ENCODE measurements at places on chromosomes 4 and X. TPM values are rescaled to one million over a fixed set of nuclear protein-coding genes. Genes with fewer than 3 reads are reported as not detected.

GRCh38 chr4:61473306-61473705, 273.2 kb downstream of the ADGRL3 start:
- DNase-seq = no peak

- DNase-seq = no peak
These were observed 2.7 kb downstream of the LRBA start for GRCh38 chr4:151012376-151012775.

- DNase-seq = no peak
These were observed 87.1 kb upstream of the INPP4B start for GRCh38 chr4:142933207-142933606.

GRCh38 chr4:37748485-37748884, 62.3 kb upstream of the RELL1 start:
- no peak for DNase-seq

- DNase-seq = no peak
These were observed 136.3 kb downstream of the AFAP1 start for GRCh38 chr4:7803371-7803770.

DNA sequence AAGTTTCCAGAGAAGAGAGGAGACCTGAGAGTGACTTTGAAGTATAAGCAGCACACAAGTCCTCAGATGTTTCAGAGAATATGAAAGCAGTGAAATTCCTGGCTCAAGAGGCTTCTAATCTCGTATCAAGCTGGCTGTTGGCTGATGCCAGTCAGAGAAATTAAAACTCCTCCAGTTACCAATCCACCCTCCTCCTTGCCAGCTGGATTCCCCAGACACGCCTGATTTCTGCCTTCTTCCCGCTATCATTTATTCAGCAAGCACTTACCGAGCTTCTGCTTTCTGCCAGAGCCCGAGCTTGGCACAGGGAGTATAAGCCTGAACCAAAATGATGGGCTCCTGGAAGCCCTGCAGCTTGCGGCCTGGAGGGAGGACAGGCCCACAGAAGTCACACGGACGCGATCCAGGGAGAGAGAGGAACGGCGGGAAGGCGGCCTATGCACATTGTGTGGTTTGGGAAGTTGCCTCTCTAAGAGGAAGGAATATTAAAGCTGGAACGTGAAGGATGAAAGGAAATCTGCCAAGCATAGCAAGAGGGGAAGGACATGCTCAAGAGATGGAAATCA, 102.4 kb upstream of the TBL1X start:
- DNase-seq = no peak

GRCh38 chr4:38153387-38153760, 193.2 kb downstream of the PTTG2 start:
- DNase-seq = no peak

DNA sequence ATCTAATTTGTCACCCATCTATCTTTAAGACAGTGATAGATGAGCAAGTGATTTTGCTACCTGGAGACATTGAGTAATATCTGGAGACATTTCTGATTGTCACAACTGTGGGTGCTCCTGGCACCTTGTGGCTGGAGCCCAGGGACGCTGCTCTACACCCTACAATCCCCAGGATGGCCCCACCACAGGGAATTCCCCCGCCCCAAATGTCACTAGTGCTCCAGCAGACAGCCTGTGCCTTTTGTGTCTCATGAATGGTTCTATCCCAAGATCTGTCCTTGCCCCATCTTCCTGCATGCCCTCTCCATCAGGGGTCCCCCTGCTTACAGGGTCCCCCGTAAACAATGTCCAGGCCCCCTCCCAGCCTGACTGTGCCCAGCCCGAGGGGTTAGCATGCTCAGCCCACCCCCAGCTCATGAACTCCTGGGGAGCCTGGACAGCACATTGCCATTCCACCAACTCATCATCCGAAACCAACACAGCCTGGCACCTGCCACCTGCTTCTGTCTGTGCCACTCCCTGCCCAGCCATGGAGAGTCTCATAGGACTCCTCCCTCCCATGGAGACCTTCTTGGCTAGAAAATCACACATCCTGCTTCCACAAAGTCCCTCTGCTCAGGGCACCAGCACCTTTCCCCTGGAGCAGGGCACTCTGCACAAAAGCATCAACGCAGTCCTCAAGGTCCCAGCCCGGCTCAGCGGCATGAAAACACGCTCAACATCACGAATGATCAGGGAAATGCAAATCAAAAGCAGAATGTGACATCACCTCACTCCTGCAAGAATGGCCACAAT, 5.7 kb downstream of the P2RY8 start:
- DNase-seq = no peak

DNA sequence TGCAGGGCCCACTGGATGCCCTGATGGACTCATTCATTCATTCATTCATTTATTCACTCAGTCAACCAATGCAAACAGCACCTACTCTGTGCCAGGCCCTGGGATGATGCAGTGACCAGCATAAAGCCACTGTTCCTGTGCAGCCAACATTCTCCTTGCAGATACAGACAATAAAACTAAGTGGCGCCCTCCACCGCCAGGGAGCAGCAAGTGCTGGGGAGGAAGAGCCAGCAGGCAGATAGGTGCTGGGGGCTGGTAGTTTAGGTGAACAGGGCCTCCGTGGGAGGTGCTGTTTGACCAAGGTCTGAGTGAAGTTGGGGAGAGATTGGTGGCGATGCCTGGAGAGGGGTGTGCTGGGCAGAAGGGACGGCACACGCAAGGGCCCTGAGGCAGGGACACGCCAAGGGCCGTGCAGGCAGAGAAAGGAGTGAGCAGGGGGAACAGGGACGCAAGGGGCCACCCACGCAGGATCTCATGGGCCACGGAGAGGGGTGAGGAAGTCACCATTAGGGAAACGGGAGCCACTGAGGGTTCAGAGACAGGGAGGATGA, 65.5 kb downstream of the WFS1 start:
- no peak for DNase-seq

Gene FANCB
- total RNA-seq = 17.3 TPM

Gene GCNA
- total RNA-seq = 2.6 TPM
